ENCODE measurements at places on chromosomes 7 and 10.

GRCh38 chr10:84329196-84329611 lies 815 bp downstream of the CCSER2 start:
- DNase-seq, result peak; percentile 78

- DNase-seq, result no peak
Observed at GRCh38 chr10:48744587-48744986, 59.9 kb downstream of the WDFY4 start.

DNA sequence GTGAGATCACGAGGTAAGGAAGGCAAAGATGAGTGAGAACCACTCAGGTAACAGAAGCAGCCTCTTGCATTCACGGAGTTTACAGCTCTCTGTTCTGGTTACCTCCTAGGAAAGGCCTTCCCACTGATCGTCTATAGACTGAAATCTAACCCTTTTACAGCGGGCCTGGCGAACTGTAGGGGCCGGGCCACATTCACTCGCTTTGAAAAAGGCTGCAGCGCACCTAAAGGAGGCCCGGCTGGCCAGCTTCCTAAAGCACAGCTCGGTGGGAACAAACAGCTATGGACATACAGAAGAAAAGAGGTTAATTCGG lies 565 bp downstream of the ATP5MK start:
- no peak for DNase-seq

GRCh38 chr7:116807011-116807560 lies 55.3 kb upstream of the CAPZA2 start:
- DNase-seq, result no peak

DNA sequence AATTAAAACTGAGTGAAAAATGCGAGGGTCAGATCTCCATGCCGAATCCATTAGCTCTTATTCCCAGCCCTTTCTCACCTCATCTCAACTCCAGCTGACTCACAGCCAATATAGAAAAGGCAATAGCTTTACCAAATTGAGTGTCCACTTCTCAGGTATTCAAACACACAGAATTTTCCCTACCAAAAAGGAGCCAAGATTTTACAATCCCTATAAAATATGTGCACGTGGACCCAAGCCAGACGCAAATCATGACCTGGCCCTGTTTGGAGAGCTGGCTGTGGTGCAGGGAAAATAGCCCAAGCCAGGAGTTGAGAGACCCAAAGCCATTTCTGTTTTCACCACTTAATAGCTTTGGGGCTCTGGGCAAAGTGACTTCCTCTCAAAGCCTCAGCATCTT lies 379.7 kb upstream of the AUTS2 start:
- no peak for DNase-seq

GRCh38 chr10:91360461-91360860 lies 49.7 kb upstream of the HECTD2 start:
- DNase-seq, result no peak

DNA sequence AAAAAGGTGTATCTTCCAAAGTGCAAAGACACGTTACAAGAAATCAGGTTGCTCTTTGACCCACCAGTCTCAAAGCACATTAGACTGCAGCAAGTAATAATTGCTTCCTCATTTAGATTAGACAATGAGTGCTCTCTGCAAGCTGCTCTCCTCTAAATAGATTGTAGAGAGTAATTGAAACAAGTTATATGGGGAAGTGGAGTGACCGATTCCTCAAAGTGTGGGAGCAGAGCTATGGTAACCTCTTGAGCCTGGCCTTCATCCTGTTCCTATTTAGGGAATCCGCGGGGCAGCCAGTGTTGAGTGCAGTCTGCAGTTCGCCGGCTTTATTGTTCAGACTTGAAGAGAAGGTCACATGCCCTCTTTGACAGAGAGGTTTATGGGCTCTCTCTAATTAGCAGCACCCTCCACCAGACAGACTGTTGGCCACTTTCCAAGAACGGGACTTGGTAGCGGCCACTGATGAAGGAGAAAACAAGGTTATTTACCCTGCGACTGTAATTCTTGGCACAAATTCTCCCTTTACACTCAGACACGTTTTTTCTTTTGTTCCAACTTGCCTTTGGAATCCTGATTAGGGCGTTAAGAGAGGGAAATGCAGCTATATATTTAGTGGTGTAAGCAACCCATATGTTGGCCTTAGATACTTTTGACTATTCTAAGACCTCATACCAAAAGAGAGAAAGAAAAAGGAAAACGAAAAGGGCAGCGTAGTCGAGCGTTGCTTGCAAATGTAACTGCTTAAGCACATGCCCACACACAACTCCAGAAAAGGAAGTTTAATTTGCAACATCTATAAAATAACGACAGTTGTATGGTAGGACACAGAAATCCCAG lies 107.5 kb downstream of the REEP3 start:
- DNase-seq, result no peak

DNA sequence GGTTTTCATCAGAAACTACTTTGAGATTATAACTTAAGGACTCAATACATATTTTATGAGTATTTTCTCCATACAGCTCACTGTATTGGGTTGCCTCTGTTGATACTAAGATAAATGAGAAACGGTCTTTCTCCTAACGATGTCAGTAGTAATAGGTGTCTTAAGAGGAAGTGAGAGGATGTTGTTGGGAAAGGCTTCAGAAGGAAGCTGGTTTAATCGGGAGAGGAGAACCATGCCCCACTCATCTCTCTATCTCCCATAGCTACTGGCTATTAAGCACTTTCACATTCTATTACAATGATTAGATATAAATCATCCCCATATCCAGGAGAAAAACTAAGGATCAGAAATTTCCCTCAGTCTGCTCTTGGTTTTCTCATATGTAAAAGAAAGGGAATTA lies 2.0 kb downstream of the CLEC5A start:
- no peak for DNase-seq

DNA sequence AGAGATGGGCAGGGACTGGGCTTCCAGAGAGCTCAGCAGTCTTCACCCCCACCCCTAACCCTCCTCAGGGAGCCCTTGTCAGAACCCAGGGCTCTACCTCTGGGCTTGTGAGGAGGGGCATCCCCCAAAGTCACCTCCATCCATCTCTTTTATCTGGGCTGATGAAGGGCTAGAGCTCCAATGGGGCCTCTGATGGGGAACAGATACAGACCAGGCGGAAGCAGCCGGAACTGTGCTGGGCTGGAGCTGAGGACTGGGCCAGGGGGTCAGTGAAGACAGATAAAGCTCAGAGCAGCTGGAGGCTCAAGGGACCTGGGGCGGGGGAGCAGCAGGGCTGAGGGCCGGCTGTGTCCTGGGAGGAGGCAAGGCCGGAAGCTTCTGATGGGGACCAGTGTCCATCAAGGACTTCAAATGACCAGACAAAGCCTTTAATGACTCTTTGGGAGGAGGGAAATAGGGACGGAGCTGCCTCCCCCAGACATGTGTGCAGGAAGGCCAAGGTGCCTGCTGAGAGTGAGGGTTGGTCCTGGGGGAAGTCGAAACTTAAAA lies 10.2 kb downstream of the KAZALD1 start:
- DNase-seq, result no peak

DNA sequence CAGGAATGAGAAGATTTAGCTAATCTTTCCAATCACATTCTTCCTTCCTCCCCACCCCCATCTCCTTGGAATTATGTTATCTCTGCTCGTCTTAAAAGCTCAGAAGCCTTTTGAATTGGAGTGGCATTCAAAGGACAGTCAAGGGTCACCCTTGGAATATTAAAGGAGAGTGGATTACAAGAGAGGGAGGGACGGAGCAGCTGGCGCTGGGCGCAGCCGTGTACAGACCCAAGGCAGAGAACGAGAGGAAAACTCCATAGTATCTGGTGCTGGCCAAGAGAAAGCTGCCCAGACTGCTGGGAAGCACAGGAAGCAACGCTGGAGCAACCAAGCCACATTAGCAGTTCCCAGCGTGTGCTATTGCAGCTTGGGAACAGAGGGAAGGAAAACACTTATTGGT lies 95.7 kb downstream of the POU6F2 start:
- no peak for DNase-seq

DNA sequence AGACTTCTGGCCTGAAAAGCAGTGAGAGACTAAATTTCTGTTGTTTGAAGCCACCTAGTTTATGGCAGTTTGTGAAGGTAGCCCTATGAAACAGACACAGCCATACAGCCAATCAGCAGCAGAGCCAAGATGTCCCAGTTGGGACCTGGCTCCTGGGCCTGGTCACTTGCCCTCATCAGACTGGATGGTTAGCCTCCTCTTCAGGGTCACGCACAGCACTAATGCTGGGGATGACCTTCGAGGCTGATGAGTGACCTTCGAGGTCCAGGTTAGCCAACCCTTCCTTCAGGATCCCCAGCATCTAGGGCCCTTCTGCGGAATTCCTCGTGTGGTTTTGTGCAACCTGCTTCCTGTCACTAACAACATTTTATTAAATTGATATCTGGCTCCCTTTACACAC lies 229.7 kb downstream of the FANK1 start:
- DNase-seq, result no peak

DNA sequence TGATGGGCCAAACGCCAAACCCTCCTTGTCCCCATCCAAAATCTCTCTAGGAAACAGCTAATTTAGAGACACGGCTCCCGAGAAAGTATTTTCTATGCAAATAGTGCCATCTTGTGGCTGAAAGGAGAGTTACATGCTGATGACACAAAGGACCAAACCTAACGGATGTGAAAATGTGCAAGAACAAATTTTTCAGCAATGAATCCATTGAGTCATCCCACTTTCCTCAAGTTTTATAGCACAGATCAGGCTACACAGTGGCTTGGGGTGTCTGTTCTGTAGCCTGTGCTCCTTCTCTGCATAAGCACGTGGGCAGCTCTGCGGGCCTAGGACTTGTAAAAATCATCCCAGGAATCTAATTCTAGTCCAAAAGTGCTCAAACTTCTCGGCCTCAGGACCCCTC lies 154.8 kb upstream of the PRR15 start:
- DNase-seq, result peak; percentile 56

DNA sequence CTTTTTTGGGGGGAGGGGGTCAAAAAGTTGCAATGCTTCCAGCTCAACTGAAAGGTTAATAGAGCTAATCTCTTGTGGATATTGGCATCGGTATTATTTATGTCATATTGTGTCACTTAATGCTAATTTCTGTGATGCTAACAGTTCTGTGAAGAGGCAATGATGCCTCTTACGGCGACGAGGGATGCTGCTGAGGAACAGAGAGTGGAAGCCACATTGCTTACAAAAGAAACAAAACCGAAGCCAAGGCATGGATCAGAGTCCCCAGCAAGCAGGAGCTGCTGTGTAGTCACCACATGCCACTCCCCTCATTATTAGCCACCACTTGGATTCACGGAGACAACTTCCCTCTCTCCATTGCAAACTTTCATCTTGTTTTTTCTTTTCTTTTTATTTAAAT lies 536.5 kb upstream of the MGMT start:
- DNase-seq, result no peak

- no peak for DNase-seq
Observed at GRCh38 chr10:97076781-97077180, 109.0 kb downstream of the SLIT1 start.

- DNase-seq, result no peak
Observed at GRCh38 chr7:50409856-50410745, 40.0 kb downstream of the FIGNL1 start.

- DNase-seq, result no peak
Observed at GRCh38 chr10:29055101-29055500, 233.8 kb upstream of the LYZL1 start.

DNA sequence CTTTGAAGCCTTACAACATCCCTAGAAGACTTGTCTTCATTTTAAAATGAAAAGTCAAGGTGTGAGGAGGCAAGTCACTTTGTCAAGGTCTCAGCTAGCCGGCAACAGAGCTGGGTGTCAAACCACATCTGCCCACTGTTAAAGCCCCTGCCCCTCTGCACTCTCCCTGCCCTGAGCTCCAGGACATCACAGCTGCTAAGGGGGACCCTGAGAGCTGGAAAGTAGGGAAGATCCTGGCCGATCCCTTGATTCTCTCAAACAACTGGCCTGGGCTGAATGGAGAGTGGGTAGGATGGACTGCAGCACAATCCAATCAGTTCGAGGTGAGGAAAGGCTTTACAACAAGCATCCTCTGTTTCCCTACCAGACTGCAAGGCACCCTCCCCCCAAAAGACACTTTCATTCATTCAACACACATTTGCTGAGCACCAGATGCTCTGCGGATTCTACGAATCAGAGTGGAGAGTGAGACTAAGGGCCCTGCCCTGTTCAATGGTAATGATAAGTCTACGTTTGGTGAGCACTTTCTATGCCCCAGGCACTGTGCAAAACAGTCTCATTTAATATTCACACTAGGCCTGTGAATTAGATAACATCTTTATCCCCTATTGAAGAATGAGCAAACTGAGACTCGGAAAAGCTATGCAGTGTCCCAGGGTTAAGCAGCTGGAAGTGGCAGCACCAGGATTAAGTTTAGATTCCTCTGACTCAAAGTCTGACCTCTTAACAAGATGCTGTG lies 148.1 kb downstream of the HERPUD2 start:
- no peak for DNase-seq

- no peak for DNase-seq
Observed at GRCh38 chr10:97071496-97071895, 114.3 kb downstream of the SLIT1 start.

DNA sequence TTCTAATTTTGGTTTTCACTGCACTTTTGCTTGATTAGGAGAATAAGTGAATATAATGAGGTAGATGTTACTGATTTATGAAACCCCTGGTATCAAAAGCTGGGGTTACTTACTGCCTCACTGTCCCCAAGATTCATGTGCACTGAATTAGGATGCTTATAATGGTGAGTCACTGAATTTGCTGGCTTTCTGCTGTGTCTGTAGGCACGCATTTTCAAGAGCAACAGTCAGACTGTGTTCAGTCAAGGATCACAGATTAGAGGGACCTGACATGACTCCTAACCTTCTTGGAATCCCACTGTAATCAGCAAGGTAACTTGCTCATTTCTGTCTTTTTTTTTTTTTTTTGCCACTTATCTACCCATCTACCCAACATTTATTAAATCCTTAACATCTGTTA lies 59.7 kb downstream of the GPR85 start:
- no peak for DNase-seq

GRCh38 chr10:111989136-111989911 lies 194.2 kb downstream of the GPAM start:
- no peak for DNase-seq

DNA sequence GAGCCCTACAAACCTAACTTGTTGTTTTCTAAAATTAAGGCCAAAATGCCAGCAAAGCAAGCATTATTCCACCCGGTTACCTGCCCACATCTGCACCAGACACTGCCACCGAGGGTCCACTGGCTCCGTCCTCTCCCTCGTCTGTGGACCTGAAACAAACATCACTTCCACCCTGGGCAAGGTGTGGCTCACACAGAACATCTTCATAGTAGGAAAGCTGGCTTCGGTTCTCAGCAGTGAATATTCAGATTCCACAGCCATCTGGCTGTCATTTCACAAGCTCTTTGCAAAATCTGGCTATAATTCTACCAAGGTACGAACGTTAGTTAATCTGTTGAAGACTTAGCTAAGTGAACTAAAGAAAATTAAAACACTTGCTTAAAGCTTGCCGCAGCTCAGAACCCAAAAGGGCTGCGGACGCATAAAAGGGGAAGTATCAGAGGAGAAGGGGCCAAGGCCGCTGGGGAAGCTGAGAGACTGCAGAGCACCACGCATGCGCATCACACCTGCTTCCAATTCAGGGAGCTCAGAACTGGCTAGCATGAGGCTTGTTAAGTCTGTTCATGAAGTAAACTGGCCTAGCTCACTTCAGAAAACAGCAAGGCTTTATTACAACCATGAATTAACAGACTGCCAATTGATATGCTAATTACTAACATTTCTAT lies 46.1 kb downstream of the PTPRN2 start:
- no peak for DNase-seq

DNA sequence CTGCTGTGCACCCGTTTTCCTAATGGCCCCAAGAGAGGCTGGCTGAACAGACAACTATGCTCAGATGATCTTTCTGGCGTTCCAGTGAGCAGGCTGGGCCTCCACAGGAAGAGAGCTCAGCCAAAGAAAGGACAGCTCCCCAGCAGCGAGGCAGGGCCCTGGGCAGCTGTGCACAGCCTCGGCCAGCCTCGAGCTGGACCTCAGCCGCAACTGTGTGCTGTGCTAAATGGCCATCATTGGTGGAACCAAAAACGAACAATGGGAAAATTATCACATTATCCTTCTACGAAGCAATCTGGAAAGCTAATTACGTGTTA lies 97.5 kb downstream of the CTBP2 start:
- DNase-seq, result no peak

All from activated CD8-positive, alpha-beta memory T cell treated with anti-CD3 and anti-CD28 coated beads, Interleukin-2, amount 50 U/mL, for 48 hours (primary cell).